Stimulated activated CD4-positive, alpha-beta T cell treated with anti-CD3 and anti-CD28 coated beads, Interleukin-15, amount 100 ng/mL, for 1 hour (primary cell): ENCODE measurements at places on chromosomes 3 and 15.

DNA sequence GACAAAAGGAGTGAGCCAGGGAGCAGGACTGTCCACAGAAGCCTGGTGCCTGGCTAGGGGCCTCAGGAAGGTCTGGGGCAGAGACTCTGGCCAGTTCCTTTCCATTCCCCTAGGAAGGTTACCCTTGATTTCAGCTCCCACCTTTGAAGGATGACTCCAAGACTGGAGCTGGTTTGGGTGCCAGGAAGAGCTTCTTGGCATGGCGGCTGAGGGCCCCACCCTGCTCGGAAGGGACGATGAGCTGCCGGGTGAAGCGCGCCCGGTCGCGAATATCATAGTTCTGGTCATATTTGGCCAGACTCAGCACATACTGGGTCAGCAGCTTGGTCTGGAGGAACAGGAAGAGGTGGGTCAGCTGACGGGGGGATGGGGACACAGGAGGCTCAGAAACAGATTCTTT, 19.4 kb upstream of the CPEB1 start:
- no peak for DNase-seq

GRCh38 chr3:48518638-48519276, 14.8 kb upstream of the SHISA5 start:
- DNase-seq: no peak

- no peak for DNase-seq
Observed at GRCh38 chr3:16382845-16383244, 117.8 kb downstream of the OXNAD1 start.

DNA sequence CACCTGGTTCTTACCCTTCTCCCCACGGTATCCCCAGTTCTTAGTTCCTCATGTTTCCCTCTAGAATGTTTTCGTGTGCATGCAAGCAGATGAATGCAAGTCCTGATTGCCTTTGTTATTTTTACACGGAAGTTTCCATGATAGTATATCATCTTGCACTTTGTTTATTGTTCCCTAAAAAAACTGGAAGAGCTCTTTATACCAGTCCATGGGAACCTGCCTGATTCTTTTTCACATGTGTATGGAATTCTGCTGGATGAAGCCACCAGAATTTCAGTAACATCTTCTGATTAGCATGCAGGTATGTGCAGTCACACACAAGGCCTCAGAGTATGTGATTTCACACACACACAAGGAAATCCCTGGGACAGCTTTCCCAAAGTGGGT, 16.0 kb upstream of the LRRK1 start:
- DNase-seq: no peak

DNA sequence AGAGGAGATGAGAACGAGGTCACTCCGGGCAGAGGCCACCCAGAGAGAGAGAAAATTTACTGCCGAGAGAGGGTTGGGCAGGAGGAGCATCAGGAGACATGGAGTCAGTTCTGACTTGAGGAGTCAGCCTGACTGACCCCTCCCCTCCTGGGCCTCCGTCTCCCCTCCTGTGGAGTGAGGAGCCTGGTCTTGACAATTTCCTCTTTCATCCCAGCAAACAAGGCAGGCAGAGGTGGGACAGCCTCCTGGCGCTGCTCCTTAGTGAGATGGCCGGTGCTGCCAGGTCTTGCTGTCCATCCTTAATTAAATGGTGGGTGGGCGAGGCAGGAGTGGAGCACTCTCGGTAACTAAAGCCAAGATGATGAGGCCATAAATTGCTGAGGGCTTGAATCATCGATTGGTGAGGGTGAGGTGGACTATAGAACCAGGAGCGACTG, 60.6 kb downstream of the CYP11A1 start:
- DNase-seq: no peak

GRCh38 chr3:14289590-14290461, 111.2 kb downstream of the LSM3 start:
- DNase-seq: no peak

DNA sequence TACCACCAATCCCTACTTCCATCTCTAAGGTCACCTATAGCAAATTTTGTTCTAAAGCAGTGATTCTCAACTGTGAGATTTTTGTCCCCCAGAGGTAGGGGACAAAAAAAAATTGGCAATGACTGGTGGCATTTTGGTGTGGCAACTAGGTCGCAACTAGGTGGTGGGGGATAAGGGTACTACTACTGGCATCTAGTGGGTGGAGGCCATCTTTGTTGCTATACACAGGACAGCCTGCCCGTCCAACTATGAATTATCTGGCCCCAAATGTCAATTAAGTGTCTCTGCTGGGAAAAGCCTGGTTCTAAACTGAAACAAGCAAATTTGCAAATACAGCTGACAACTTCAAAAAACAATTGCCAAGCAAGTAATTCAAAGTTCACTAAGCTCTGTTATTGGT, 1.4 kb downstream of the MTMR10 start:
- no peak for DNase-seq

GRCh38 chr3:73719861-73720260, 95.1 kb upstream of the PDZRN3 start:
- DNase-seq: no peak

GRCh38 chr3:39147711-39148434, 5.5 kb downstream of the CSRNP1 start:
- no peak for DNase-seq

GRCh38 chr15:99981839-99982658, 248.8 kb upstream of the LYSMD4 start:
- no peak for DNase-seq

DNA sequence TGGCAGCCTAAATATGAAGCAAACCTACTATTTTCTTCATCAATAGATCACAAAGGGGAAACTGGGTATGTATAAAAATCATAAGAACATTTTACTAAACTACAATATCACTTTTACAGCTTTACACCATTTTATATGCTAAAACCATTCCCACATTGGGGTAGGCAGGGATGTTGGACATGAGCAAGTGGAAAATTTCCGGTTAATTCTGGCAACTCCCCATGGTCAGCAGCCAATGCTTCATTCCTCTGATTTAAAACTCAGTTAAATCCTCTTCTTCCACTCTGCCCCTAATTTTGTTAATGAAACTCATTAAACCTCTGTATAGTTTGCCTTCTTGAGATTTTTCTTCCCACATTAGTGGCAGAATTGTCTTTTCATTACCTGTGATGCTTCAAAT, 552.5 kb upstream of the NECTIN3 start:
- DNase-seq: no peak

DNA sequence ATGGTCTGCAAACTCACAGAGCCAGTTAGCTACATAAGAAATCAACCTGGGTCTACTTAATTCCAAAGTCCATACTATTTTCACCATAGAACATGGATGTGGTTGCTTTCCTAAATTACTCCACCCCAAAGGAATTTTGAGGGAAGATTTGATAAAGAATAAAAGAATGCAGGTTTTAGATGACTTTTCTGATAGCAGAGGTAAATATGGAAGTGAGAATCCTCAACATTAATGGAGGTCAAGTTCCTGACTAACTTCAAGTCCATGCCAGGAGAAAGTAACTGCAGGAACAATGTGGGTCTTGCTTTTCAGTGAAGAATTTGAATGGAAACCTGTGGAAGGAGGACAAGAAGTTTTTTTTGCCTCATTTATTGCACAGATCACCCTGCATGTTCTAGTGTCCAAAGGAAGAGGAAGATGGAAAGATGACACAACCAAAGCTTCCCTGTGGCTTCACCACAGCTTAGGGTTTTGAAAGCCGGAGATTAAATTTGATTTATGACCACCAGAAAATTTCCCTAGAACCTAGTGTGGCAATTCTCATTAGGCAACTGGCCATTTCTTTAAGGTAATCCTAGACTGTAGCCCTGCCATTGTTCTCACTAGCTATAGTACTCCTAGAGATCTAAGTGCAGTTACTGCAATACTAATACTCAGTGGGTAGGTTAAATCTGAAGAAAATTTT, 429.7 kb downstream of the RAP2B start:
- no peak for DNase-seq

- DNase-seq: no peak
Observed at GRCh38 chr3:156818890-156819289, 7.3 kb upstream of the LEKR1 start.

- DNase-seq: no peak
Observed at GRCh38 chr3:24640330-24640877, 145.8 kb upstream of the THRB start.

GRCh38 chr3:184968115-184968514, 156.1 kb downstream of the VPS8 start:
- DNase-seq: no peak

- no peak for DNase-seq
Observed at GRCh38 chr3:100454677-100455076, 37.7 kb upstream of the TMEM45A start.

- DNase-seq: no peak
Observed at GRCh38 chr15:25510146-25510545, 71.3 kb upstream of the UBE3A start.

- DNase-seq: no peak
Observed at GRCh38 chr3:112966633-112967032, 8.3 kb downstream of the CD200R1 start.

DNA sequence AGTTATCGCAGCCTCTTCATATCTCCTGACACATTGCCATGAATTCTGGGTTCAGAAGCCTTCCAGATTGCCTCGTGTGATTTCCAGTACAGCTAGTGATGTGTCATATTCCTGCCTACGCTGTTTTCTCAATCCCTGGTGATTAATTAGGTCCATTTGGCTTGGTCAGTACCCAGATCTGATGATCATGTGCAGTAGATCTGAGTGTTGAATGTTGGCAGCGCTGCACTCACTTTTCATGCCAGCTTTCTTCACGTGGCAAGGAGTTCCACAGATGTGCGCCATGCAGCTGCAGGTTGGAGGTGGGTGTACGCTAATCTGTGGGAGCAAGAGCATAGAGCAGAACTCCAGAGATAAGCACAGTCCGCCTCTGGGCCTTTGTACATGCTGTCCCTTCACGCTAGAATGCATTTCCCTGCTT, 86.9 kb upstream of the COL6A5 start:
- DNase-seq: no peak

DNA sequence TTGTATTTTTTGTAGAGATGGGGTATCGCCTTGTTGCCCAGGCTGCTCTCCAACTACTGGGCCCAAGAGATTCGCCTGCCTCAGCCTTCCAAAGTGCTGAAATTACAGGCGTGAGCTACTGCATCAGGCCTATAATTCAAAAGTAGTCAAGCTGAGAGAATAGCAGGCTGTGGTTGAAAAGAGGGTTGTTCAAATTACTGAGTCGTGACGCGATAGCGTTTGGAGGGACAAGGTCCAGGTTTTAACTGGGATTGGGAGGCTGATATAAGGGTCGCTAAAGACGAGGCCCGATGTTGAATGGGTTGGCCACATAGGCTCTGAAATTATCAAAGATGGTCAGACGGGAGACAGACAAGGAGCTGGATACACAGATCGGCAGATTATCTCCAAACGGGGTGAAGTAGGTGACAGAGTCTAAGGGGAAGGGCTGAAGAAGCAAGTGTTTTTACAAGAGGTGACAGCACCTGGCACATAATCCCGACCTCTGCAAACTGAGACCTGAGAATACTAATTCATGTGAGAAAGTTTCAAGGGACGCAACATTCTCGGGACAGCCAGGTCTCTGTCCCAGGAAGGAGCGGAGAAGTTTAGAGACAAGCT, 759 bp upstream of the ARID3B start:
- no peak for DNase-seq

- no peak for DNase-seq
Observed at GRCh38 chr3:46930945-46931403, 45.6 kb downstream of the CCDC12 start.

DNA sequence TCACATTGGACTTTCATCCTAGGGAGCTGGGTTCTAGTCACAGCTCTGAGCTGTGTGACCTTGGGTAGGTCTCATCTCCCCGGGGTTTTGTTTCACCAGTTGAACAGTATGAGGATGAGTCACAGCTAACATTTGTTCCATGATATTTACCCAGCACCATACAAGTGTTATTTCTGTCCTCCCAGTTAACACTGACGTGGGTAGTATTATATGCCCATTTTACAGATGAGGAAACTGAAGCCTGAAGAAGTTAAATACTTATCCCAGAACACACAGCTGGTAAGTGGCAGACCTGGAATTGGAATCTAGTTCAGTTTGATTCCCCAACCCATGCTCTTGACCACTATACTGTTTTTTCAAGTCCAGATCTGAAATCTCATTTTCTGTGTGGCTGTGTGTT, 908 bp upstream of the RARB start:
- DNase-seq: no peak

DNA sequence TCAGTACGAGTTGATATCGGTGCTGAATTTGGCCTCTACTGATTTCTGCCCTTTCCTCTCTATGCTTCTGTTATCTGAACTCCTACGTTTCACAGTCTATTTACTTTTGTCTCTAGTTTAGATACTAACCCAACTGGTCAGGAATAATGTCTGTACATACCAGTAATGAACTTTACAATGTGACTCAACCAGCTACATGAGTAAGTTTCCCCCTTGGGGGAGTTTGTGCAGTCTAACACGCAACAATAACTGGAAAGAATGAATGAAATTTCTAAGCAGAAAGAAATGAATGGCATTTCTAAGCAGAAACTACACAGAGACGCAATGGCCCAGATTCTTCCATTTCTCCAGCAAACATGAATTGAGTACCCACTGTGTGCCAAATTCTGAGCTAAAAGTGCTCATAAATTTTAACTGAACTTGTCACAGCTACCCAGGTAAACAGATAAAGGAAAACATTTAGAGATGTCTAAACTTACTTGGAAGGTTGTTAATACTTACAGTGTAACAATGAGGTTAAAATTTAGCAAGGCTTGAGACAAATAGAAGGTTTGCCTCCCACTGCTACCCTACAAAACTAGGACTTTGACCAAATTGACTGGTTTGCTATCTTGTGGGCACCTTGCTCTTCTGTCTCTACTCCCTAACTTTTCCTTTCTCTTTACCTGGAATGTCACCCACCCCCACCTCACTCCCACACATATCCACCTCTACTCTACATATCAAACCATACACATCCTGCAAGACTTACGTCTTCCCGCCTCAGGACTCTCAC, 11.6 kb downstream of the UPK1B start:
- DNase-seq: no peak

DNA sequence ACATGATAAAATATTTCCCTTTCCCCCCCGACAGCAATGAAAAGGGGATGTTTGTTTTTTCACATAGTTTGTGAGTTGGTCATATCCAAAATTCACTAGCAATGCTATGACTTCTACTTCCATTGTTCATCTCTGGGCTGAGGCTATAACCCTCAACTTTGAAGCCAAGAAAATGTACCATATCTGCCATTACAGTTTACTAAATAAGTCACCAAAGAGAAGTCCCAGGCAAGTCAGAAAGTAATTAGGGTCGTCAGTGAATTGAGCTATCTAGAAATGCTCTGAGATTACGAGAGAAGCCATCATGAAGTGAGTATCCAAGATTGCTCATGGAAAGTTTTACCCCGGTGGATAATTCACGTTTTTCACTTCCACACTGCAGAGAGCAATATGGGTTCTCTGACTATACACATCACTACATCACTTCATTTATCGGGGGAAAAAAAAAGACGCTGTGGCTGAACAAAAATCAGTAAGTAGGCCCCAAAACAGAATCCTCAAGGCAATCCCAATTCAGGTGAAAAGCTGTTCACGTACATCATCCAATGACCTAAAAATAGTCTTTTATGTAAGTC, 1.4 kb downstream of the PEAK1 start:
- no peak for DNase-seq

- no peak for DNase-seq
Observed at GRCh38 chr3:25023876-25024275, 404.2 kb upstream of the RARB start.
